Testis (tissue), 5 donors: ENCODE measurements at places on chromosomes 16 and 17.

DNA sequence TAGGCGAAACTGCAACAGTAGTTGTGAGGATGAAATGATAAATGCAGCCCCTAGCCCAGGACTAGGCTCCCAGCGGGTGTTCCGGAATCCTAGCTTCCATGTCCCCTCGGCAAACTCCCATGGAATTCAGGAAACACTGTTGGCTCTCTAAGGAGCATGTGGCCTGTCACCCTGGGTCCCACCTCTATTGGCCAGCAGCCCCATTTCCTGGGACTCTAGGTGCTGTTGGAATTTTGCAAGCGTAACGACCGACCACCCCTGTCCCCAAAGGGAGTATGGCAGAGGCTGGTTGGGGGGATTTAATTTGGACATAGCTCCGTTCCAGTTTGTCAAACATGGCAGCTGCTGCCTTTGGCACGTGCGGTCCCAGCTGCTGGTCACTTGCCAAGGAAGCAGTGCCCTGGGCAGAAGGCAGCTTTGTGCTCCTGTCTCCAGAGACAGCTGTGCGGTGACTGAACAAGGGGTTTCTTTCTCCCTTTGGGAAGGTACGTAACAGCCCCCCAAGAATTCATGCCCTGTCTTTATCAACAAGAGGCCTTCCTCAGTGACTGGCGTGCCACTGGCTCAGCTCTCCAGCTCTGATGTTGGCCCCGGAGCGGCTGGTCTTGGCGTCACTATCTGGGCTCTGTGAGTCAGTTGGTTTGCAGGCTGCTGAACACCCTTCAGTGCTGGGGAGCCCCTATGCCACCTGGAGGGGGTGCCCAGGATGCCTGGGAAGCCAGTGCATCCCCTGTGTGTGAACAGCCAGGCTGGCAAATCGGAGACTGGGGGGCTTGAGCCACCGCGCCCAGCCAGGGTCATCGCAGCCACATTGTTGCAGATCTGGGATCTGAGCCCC is 235.2 kb upstream of the TNRC6C start:
- DNase-seq: no peak

GRCh38 chr16:67803894-67804293 is 2.5 kb downstream of the RANBP10 start:
- no peak for DNase-seq

- no peak for DNase-seq
Measured at GRCh38 chr17:29162909-29163341, 17.3 kb downstream of the MYO18A start.

DNA sequence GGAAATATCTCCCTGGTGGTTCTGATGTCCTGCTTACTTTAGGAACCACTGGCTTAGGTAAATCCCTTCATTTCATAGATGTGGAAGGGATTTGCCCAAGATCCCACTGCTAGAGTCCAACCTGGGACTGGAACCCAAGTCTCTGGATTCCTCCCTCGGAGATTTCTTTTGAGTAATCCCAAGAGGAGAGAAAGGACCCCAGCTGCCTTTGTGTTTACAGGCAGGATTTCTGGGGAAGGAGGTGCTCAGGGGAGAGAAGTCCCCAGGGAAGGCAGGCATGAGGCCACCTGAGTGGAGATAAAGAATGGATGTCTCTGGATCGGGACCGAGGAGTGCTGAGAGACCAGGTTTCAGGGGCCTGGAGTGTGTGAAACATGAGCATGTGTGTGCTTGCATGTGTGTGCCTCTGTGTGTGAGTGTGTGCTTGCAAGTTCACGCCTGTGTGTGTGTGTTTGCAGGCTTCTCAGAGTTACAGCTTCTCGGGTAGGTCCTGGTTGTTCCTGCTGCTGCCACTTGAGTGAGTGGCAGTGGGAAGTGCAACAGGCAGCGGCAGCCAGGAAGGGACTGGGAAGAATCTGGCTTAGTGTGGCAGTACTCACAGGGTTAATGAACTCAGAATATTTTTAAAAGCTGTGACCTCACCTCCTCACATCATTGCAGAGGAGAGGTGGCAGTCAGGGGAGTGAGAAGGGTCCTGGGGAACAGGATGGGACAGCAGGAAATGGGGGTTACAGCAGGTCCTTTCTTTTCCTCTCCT is 2.2 kb downstream of the KCNH6 start:
- DNase-seq: no peak

DNA sequence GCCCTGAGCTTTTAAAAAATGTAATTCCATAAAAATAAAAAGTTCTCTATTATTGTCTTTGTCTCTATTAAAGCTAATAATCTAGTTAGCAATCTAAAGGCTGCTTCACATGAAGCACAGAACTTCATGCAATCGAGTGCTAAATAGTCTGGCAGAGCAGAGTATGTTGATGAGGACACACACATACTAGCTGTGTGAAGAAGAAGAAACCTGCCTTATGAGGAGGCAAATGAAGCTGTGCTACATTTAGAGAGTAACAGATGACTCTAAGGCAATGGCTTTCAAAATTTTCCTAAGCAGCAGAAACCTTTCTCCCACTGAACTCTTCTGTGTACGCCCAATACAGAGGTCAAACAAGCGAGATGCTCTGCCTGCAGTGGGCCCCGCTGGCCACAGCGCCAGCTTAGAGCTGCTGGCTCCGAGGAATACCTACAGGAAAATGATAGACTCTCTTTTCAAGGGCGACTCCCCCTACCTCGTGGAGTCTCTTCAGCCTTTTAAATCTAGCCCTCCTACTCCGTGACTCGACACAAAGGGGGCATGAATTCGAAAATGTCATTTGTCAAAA is 39.2 kb downstream of the GNA13 start:
- no peak for DNase-seq

DNA sequence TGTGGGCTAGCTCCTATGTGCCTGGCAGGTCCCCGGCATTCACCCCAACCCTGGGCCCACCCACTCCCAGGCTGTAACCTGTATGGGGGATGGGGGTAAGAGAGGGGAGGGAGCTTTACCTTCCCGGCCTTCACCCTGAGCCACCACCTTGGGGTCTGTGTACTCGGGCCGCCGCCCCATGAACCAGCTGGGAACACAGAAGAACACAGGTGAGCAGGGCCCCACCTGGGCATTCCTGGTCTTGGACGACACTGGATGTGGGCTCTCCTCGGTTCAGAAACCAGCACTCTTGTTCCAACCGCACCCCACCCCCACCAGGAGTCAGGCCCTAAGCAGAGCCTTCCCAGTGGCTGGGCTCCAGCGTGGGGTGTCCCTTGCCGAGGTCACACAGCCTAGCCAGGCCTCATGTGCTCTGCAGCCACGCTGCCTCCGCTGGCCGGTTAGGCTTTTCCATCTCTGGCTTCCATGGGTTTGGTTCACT is 18.8 kb downstream of the B9D1 start:
- DNase-seq: peak; percentile 61

DNA sequence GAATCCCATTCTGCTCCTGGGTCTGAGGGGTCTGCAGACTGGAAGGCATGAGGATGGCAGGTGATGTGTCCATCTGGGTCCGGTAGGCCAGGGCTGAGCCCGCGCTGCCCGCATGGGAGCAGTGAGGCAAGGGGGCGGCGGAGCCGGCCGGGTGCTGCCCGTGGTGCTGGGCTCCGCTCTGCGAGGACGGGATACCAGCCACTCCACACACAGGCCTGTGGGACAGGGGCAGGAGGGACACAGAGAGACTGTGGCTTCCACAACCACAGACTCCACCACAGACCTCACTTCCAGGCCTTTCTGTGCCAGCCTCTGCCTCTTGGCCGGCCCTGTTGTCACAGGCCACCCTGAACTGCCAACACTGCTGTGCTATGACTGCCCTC is 25.4 kb downstream of the MAP1LC3B start:
- DNase-seq: no peak

- DNase-seq: no peak
Measured at GRCh38 chr17:17893801-17894644, 57.2 kb upstream of the SREBF1 start.

- DNase-seq: no peak
Measured at GRCh38 chr16:980595-980854, 1.0 kb upstream of the SOX8 start.

- peak; percentile 62 for DNase-seq
Measured at GRCh38 chr16:31157136-31157535, 7.3 kb upstream of the PRSS36 start.

DNA sequence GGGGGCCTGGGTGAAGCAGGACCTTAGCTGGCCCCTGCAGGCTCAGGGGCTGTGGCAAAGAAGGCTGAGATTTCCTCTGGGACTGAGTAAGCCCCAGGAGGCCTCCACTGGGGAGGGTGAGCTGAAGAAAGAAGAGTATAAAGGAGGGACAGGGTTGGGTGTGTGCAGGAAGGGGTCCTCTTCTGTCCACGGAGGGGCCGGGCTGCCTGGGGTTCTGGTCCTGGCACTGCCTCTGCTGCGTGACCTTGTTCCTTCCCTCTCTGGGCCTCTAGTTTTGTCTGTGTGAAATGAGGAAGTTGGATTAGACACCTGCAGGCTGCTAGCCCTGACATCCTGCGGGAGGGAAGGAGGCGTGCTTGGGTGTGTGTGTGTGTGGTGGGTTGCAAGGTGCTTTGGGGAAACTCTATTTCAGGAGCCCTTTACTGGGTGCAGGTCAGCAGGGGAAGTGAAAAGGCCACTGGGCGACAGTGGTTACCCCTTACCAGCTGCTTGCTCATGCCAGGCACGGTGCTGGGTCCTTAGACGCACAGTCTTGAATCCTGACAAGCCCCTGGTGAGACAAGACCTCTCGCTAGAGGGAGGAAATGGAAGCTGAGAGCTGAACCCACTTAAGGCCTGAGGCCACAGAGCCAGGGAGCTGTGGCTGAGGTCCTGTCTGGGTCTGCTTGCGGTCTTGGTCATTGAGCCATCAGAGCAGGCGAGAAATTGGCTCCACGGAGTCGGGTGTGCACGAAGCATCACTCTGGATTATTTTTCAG is 60.7 kb downstream of the OR1D5 start:
- no peak for DNase-seq

- DNase-seq: peak; percentile 64
Measured at GRCh38 chr17:43832976-43833829, at the start of gene MPP3. MPP3 (minus strand) TSS chr17:43833146; CDS start chr17:43831906, 1,240 bp downstream.

- no peak for DNase-seq
Measured at GRCh38 chr16:83913245-83913633, 14.3 kb downstream of the MLYCD start.

DNA sequence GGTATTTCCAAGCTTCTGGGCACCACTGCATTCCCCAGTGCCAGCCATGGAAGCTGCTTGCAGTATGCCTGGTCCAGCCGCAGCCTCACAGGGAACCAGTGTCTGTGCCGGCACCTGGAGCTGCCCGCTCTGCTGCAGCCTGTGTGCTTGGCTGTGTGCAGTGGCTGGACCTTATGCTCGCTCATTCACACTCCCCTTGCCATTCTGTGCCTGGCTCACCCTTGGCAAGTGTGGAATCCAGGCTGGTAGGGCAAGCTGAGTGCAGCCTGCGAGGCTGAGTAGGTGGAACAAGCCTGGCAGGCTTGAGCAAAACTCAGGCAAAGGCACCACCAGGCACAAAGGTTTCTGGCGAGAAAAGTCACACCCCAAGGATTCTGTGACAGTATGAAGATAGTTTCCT is 144.0 kb downstream of the MYO1D start:
- DNase-seq: no peak

DNA sequence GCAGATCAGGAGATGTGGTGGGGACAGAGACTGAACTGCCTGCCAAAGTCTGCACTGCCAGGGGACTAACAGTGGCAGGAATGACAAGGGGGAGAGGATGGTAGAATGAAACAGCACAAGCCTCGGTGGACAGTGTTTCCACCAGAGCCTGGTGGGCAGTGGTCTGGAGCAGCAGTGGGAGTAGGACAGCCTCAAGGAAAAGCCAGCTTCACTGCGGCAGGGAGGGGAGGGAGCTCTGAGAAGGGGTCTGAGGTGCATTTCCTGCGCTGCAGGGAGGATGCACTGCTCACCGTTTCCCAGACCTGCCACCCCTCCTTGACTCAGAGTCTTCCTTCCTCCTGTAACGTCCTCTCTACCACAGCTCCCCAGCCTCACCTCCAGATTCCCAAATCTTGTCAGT is 33.8 kb downstream of the MARCHF10 start:
- no peak for DNase-seq

GRCh38 chr17:40266882-40267281 is 20.8 kb upstream of the CDC6 start:
- no peak for DNase-seq

GRCh38 chr16:90057738-90058173 is 19.4 kb downstream of the PRDM7 start:
- DNase-seq: no peak

GRCh38 chr16:10333321-10334032 is 52.4 kb upstream of the ATF7IP2 start:
- DNase-seq: no peak

GRCh38 chr17:8871081-8871581 is 3.7 kb upstream of the PIK3R6 start:
- no peak for DNase-seq

DNA sequence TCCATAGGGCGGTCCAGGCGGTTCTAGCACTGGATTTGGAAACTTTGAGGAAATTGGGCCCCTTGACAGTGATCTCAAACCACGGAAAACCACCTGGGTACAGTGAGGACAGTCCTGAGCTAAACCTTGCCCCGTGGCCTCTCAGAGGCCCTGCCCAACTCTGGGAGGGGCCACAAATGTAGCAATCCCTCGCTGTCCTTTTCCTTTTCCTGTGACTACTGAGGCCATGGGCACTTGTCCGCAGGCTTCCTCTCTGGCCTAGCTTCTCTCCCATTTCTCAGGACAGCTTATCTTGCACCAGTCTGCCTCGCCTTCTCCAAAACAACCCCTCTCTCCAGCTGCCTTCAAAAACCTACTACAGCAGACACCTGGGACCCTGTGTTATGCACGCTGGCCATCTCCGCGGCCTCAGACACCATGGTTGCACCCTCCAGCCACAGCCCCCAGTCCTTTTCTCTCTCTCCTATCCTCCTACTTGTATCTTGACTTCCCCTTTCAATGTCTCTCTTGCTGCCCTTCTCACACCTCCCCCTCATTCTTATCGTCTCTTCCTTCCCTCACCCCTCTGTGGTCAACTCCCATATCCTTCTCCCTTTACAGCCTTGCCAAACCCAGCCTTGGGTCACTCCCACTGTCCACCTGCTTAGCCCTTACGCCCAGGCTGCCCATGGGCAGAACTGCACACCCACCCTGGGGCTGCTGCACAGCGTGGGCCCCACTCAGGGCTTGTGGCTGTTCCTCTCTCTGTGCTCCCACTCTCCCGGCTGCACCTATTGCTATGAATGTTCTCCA is 7.6 kb downstream of the SCPEP1 start:
- no peak for DNase-seq

GRCh38 chr17:41801374-41802271 is 10.1 kb downstream of the P3H4 start:
- peak; percentile 89 for DNase-seq

- DNase-seq: peak; percentile 70
Measured at GRCh38 chr16:54282202-54282927, 4.2 kb downstream of the IRX3 start.

- DNase-seq: no peak
Measured at GRCh38 chr17:50584749-50585148, 24.2 kb downstream of the CACNA1G start.

GRCh38 chr16:27792486-27793248 is 242.7 kb downstream of the KATNIP start:
- DNase-seq: no peak

- no peak for DNase-seq
Measured at GRCh38 chr17:51721730-51722129, 436.8 kb downstream of the CA10 start.

DNA sequence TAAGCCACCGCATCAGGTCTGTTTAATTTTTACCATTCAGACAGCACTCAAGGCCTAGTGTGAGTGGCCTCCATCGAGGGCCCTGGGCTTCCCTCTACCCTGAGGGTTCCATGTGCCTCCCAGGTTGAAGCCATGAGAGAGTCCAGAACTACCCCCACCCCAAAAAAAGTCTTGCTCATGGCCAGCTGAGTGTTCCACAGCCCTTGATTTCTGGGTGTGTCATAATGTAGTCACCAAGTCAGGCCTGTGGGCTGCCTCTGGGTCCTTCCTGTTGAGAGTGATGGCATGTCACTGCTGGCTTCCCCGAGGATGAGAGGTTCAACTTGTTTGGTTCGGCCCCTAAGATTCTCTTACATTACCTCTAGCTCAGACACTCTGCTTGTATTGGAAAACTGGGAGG is 100.6 kb downstream of the PITPNC1 start:
- DNase-seq: no peak
